ENCODE measurements at places on chromosomes 4 and X.

DNA sequence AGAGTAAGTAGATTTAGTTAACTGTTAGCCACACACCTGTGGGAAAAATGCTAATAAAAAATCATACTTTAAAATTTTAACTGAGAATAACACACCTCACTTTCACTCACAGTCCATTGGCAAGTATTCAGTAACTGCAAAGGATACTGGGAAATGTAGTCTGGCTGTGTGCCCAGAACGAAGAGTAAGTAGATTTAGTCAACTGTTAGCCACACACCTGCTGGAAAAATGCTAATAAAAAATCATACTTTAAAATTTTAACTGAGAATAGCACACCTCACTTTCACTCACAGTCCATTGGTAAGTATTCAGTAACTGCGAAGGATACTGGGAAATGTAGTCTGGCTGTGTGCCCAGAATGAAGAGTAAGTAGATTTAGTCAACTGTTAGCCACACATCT lies 178.4 kb upstream of the NWD2 start:
- no peak for DNase-seq

DNA sequence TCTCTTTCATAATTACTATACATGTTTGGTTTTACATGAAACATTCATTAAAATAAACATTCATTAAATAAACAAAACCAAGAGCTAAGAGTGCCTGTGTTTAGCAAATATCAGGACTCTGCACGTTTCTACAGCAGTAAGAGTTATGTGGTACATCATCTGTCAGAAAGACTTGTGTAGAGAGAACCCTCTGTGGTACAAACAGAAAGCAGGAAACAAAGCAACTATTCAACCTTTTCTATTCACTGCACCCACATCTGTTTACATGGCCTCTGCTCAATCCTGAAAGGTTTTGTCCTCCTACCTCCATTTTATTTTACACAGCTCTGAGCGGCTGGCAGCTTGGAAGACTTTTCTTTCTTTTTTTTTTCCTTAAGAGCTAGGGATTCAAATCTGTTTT lies 90.7 kb upstream of the PCDH18 start:
- no peak for DNase-seq

DNA sequence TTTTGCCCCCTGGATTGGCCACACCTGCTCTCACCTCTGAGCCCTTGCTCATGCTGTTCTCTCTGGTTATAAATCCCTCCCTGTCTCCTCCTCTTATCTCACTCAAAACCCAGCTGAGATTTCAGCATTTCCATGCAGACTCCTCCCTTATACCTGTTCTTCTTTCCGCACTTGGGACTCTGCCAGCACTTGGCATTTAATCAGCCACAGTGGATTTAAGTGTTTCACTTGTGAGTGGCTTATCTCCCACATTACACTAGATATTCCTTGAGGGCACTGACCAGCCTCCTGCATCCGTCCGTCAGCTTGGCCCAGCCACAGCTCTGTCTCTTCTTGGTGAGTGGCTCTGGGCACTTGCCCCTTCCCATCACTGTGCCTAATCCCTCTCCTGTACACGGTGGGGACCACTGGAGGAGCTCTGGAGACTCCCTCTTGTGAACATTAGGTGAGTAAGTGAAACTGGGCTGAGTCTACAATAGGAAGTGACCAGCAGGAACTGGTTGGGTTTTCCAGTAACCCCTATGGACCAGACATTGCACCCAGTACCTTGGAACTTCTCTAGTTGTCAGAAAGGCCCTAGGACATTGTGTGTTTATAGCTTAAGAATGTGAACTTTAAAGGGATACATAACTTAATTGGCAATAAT lies 19.9 kb downstream of the FGFBP1 start:
- DNase-seq, result no peak

DNA sequence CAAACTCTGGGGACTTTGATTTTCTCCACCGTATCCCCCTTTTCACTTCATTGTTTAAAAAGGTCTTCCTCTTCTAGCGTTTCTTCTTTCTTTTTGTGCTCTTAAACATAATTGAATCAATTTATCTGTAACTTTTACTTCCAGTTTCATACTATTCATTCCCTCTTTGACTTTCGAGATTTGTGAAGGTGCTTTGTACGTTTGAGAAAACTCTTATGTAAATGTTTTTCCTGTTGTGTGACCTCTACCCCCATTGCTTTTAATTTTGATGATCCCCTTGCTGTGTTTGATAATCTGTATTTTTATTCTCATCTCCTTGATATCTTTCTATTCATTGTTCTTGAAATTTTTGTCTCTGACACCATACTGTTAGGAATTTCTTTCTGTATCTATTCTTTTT lies 4.8 kb downstream of the USP38 start:
- no peak for DNase-seq

GRCh38 chr4:73600954-73601353 lies 19.3 kb downstream of the RASSF6 start:
- no peak for DNase-seq

DNA sequence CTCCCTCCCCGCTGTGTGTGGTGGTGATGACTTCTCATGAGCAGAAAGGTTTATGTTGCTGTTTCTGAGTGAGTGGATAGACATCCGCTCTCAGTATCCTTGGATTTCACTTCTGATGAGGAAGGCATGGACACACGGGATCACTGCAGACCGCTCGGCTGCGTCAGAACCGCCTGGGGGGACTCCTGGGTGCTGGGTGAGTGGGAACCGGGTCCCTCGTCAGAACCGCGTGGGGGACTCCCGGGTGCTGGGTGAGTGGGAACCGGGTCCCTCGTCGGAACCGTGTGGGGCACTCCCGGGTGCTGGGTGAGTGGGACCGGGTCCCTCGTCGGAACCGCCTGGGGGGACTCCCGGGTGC lies 9.0 kb downstream of the CTBP1 start:
- no peak for DNase-seq

GRCh38 chr4:147785129-147785528 lies 53.2 kb downstream of the ARHGAP10 start:
- no peak for DNase-seq
